ENCODE measurements at places on chromosomes 6 and 20.

GRCh38 chr6:24923885-24924401, 11.8 kb downstream of the RIPOR2 start:
- no peak for DNase-seq

DNA sequence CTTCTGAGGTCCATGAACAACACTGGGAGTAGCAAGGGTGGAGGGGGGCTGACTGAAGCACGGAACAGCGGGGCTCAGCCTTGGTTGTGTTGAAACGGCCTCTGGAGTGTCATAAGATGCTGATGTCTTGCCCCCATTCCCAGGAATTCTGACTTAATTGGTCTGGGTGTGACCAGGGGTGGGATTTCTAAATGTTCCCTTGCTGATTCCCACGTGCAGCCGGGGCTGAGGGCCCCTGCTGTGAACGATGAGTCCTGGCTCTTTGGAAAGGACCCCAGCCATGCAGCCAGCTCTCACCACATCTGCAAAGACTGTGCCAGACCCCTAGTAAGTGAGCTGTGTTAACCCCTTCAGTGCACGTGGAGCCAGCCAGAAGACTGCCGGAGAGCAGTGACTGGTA, 28.6 kb upstream of the FAM50B start:
- no peak for DNase-seq

GRCh38 chr20:51631011-51631950, 88.8 kb upstream of the NFATC2 start:
- DNase-seq = peak; percentile 45

DNA sequence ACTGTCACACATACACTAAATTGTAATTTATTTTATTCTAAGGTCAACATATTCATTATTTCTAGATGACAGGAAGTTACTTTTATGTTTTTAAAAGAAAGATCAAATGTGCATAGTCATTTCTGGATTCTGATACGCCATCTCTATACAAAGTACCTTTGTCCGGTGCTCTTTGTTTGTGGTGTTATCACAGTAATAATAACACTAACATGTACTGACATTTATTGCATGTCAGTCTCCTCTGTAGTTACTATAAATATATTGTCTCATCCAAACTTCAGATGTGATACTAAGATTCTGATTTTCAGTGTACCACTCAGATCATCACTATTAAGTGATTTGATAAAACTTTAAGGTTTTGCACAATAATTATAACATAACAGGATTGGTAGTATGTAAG, 90.3 kb upstream of the TPD52L1 start:
- no peak for DNase-seq

DNA sequence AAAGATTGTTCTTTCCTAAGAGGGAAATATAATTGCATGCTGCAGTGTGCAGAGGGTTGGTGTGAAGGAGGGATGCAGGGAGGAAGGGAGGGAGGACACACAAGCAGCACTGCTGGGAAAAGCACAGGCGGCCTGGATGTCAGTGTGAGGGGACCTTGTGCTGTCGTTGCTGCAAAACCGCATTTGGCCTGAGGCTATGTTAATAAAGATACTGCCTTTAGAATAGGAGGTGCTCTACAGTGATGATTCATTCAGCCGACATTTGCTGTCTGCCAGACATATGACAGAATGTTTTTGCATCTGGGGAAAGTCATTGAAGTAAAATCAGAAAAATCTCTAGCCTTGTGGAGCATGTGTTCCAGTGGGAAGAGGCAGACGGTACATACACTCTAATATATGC, 50.5 kb upstream of the TRIM26 start:
- DNase-seq = no peak

DNA sequence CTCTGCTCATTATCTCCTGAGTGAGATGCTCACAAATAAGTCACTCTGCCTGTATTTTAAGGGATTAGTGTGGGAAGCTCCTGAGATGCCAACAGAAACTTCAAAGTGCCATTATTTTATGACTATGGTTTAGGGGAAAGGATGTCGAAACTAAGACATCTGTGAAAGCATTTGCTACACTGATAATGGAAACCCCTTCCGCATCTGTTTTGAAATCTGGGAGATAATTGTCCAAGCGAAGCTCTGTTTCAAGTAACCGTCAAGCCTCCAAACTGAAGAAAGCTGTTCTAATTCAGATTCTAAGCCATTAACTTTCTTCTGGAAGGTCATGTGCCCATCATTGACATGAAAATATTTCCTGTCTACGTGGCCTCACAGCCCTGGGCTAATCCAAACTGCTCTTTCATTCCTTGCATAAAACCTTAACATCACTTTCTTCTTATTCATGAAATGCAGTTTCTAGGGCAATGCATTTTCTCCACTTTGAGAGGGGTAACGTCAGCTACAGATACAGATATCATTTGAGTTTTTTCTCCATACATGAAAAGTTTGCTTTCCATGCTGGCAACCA, 932.0 kb downstream of the C6orf118 start:
- DNase-seq = no peak

GRCh38 chr20:23340524-23340923, 10.1 kb upstream of the NXT1 start:
- peak; percentile 38 for DNase-seq

DNA sequence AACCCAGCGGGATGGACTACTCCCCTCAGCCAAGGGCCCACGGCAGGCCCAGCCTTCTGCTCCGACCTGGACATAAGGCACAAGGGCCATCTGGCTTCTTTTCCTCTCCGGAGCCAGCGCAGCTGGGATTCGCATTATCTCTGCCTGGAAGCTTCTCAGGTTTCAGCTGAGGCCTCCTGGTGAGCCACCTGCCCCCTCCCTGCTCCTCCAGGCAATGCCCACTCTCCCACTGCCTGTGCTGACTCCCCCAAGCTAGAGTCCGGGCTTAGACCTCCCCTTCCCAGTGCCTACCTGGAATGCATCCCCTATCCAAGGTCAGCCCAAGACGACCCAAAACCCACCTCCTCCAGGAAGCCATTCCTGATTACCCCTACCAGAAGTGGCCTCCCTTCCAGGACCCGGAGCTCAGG, 60.7 kb downstream of the EZR start:
- no peak for DNase-seq

GRCh38 chr20:12925863-12926793, 82.6 kb upstream of the SPTLC3 start:
- no peak for DNase-seq

- no peak for DNase-seq
Observed at GRCh38 chr6:9295644-9296043, 860.3 kb upstream of the SLC35B3 start.

GRCh38 chr20:45391559-45391958, 13.4 kb upstream of the TP53TG5 start:
- DNase-seq = no peak

DNA sequence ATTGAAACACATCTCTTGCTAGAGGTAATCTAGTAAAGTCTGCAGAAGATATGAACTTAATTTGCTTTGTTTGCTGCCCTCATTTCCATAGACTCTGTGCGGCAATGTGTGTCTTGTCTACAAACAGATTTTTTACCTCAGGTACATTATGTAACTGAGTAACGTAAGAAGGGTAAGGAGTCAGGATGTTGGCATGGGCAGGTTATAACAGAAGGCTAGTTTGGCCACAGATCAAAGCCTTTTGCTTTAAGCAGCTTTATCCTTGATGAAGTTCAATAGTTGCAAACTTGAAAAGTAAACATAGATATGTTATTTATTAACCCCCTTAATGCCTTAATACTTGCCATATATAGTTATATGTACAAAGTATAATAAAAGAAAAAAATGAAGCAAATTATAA, 391.6 kb upstream of the FKBP1C start:
- no peak for DNase-seq

- peak; percentile 29 for DNase-seq
Observed at GRCh38 chr6:215335-216034, 76.8 kb upstream of the DUSP22 start.

DNA sequence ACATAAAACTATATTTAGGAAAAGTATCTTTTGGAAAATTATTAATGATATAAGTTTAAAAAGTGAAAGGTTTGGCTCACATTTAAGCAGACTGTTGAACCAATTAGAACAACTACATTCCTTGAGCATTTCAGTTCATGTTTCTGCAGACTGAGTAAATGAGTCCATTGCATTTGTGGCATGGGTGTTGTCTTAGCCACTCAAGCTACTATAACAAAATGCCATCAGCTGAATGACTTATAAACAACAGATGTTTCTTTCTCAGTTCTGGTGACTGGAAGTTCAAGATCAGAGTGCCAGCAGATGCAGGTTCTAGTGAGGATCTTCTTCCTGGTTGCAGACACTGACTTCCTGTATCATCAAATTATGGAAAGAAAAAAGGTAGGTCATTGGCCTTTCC, 67.1 kb upstream of the SLC2A12 start:
- no peak for DNase-seq

GRCh38 chr20:4880051-4880450, 121.3 kb downstream of the SLC23A2 start:
- DNase-seq = no peak

- DNase-seq = no peak
Observed at GRCh38 chr6:147821295-147821897, 312.9 kb downstream of the SAMD5 start.

- no peak for DNase-seq
Observed at GRCh38 chr20:61958773-61959700, 106.6 kb downstream of the TAF4 start.

- no peak for DNase-seq
Observed at GRCh38 chr20:44861531-44862006, 23.9 kb upstream of the YWHAB start.

DNA sequence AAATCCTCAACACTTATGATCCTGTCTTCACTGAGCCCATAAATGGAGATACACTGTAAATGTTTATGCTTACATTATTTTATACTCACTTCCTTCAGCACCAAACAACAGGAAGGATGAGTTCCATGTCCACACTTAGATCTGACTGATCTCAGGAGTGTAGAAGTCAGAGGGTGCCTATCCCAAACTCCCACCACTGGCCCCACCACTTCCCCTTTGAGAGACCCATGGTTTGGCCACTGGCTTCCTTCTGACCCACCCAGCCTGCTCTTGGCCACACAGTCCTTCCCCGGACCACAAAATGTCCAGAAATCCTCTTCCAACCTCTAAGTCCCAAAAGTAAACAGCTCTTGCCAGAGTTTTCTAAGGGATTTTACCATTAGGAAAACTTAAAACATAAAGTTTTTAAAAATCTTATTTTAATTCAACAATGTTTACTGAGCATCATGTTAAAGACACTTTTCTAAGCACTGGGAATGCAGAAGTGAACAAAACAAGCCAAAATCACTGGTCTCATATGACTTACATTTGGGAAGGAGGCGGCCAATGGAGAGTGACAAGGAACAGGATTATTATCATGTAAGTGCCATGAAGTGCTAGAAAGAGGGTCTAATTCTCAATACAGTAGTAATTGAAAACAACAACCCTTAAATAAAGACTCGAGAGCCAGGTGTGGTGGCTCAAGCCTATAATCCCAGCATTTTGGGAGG, 103.8 kb downstream of the NRSN1 start:
- no peak for DNase-seq
